ENCODE measurements at places on chromosomes 4 and X. TPM values are rescaled to one million over a fixed set of nuclear protein-coding genes. Genes with fewer than 3 reads are reported as not detected.

PKD2 gene
- 7.0 TPM for total RNA-seq

TRIM61 gene
- not detected for total RNA-seq

LGI2 gene
- 0.53 TPM for total RNA-seq

UCP1 gene
- total RNA-seq, result not detected

TBX22 gene
- not detected for total RNA-seq

PABPC1L2A gene
- not detected for total RNA-seq

GRPEL1 gene
- 27.5 TPM for total RNA-seq

SOD3 gene
- total RNA-seq, result 18.0 TPM

ADGRL3 gene
- total RNA-seq, result 4.3 TPM

DNA sequence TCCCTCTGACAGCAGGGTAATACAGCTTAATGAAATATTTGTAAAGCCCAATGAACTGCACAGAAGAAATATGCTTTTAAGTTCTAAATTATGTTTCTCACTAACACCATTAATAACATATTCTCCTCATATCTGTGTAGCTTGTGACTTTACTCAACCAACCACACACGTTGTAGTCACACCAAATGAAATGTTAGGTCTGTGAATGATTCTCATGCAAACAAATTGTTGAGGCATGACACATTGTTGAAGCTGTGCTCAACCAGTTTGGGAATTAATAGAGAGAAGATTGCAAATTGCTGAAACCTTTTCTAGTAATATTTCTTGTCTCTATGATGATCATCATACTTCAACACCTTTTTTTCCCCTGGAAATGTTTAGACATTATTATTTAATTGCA, 645.9 kb downstream of the PCDH7 start:
- DNase-seq, result no peak

GRCh38 chrX:155070038-155070437, 898 bp downstream of the CMC4 start:
- no peak for DNase-seq

GRCh38 chr4:15444879-15445547, 17.2 kb downstream of the C1QTNF7 start:
- no peak for DNase-seq

DNA sequence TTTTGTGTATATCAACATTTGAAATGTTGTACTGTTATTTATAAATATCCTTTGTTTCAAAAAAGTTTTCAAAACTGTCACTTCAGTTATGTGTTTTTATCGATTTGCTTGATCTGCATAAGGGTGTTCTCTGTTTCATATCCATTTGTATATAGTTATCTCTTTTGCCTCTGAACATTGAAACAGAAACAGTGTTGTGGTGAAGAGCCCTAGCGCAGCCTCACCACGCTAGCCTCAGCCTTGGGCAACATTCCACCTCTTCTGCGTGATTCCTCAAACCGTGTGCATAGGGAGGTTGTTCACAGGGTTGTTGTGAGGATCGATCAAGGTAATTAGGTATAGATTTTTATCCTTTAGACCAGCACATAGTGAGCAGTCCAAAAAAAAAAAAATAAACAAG, 287.0 kb upstream of the GALNT7 start:
- DNase-seq, result no peak

DNA sequence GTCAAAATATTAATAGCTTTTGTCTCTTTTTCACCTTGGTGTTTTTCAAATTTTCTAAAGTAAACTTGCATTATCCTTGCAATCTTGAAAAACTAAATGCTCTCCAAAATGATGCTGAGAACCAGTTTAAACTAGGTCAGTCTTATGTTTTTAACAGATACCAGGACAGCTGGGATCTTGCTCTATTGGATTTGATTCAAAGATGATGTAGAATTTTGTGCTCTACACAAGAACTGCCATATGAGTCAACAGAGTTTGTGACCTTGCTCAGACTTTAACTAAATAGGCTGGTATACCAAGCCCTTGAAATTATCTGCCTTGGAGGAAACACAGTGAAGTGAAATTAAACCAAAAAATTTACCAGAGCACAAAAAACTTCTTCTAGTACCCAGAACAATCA, 991.1 kb downstream of the STPG2 start:
- DNase-seq, result no peak

DNA sequence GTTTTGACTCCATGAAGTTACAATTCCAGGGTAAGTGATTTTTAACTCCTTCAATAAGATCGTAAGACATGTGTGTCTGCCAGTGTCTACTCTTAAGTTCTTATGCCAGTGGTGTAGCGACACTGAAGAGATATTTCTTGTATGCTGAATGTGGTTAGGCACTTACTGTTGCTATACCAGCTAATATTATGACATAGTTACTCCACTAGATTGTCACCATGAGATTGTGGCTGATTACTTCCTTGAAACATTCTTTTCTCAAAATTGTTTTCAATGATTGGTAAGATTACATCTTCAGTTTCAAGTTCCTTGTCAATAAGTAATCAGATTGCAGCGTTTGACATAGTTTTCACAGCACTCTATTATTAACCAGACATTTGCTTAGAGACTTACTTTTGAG, 60.6 kb upstream of the PAGE5 start:
- DNase-seq, result no peak

DNA sequence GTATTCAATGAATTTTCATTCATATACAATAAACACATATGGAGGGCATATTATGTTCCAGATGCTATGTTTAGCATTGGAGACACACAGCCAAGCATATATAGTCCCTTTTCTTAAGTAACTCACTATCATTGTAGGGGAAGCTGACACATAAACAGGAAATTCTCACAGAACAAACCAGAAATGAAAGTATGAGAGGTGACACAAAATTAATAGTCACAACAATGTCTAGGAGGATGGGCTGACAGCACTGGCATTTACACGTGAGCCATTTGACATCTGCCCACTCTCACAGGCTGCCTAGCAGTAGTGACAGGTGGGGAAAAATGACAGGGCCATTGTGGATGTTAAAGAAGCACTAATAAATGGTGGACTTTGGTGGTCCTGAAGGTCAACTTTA, 2.6 kb upstream of the CNOT6L start:
- peak; percentile 20 for DNase-seq

GRCh38 chrX:122572461-122572860, 611.6 kb upstream of the GRIA3 start:
- no peak for DNase-seq

- no peak for DNase-seq
Observed at GRCh38 chrX:21744721-21745120, 13.2 kb downstream of the SMPX start.

DNA sequence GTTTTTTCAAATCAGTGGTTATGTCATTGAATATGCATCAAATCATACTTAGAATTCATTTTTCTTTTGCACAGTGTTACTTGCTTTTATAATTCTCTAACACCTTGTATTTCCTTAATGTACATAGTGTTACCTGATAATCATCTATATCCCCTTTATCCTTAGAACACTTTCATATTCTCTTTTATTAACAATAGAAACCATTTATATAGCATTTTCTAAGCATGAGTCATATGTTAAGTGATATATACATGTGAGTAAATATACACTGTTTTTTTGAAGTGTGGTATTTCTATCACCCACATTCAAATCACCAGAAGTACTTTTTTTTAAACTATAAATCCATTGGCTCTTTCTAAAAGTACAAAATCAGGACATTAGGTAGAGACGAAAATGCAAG, 15.3 kb downstream of the EPHA5 start:
- no peak for DNase-seq

DNA sequence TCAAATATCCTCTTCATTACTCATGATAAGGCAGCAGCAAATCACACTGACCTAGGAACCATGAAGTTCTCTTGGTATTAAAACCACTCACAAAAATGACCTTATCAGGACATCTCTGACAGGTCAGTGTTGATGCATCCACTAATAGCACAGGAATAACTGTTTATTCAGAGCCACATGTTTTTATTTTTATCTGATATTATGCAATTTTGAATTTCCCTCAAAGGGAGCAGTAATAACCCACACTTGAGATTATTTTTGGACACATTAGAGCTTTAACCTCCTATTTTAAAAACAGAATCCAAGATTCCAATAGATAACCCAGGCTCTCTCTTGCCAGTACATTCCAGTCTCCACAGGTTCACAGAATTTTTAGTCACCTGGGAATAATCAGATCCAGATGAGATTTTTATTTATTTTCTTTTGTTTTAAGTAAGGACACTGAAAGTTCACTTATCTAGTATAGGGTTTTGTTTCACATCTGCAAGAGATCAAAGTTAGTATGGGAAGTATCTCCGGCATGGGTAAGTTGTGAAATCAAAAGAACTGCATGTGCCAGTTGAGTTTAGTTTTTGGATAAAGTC, 36.3 kb upstream of the MYOZ2 start:
- no peak for DNase-seq

DNA sequence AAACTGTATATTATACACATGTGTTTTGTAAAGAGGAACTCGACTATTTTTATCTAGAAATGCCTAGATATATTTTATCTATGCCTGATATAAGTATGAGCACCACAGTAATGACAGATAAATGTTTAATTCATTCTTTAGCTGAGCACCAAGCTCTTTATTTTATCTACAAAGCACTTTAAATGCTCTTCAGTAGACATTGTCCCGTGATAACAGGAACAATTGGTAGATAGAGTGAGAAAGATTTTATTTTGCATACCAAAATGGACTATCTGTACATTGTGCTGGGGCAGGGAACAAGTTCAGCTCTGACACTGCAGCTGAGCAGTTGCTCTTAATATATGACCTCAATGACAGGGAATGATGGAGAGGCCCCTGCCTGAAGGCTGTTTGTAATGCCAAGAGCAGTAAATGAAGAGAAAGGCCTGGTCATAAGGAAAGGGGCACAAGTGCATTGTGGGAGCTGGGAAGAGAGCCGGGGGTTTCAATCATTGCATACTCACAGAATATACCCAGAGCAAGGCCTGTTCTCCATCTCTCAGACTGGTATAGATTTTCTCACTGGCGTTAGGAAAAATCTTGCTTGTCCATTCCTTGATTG, 57.3 kb downstream of the SEPTIN11 start:
- DNase-seq, result no peak

DNA sequence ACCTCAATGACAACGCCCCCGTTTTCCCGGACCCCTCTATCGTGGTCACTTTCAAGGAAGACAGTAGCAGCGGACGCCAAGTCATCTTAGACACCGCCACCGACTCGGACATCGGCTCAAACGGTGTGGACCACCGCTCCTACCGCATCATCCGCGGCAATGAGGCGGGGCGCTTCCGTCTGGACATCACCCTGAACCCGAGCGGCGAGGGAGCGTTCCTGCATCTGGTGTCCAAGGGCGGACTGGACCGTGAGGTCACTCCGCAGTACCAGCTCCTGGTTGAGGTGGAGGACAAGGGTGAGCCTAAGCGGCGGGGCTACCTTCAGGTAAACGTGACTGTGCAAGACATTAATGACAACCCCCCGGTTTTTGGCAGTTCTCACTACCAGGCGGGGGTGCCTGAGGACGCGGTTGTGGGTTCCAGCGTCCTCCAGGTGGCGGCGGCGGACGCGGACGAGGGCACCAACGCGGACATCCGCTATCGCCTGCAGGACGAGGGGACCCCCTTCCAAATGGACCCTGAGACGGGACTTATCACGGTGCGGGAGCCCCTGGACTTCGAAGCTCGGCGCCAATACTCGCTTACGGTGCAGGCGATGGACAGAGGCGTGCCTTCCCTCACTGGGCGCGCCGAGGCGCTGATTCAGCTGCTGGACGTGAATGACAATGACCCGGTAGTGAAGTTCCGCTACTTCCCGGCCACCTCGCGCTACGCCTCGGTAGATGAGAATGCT, 2.2 kb downstream of the FAT4 start:
- no peak for DNase-seq

- no peak for DNase-seq
Observed at GRCh38 chrX:99383786-99384185, 1026.3 kb downstream of the PCDH19 start.

GRCh38 chrX:25968920-25969319, 169.2 kb upstream of the MAGEB18 start:
- DNase-seq, result no peak
